ENCODE measurements at places on chromosomes 7 and 10.

- no peak for DNase-seq
Measured at GRCh38 chr10:77455561-77455960, 182.0 kb downstream of the KCNMA1 start.

DNA sequence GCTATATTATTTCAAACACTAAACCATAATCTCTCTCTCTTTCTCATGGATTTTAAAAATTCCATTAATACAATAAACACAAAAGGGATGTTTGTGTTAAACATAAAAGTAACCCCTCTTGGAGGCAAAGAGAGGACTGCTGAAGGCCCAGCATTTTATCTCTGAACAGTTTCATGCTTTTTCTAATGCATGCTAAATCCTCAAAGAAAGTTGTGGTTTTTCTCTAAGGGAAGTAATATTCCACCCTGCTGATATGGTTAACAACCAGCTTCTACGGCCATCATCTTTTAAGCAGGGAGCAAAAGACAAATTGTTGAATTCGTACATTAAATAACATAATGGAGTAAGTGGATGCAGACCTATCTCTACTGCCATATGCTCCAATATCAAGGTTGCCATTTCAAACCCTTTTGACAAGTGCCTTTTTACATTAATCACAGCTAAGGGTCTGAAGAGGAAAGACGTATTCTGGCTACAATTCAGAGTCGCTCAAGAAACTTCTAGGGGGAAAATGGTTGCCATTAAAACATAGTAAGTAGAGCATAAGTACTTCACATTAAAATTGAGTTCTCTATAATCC lies 103.1 kb downstream of the SLC25A13 start:
- DNase-seq = no peak

DNA sequence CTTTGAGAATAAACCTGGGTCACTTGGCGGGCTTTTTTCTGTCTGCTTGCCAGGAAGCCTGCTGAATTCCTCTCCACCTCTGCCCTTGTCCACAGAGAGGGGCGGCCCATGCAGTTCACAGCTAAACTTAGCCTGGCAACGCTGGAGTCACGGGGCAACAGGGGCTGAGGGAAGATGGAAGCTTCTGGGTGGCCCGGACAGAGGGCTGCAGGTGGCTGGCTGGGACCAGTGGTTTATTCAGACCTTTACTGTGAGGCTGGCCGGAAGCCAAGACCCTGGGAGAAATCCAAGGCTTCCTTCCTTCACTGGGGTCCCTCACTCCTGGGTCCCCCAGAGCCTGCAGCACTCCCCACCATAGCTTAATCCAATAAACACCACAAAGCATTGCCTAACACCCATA lies 17.0 kb downstream of the ITPRIP start:
- DNase-seq = no peak

- DNase-seq = no peak
Measured at GRCh38 chr7:130444751-130445407, 4.1 kb upstream of the CEP41 start.

- DNase-seq = peak; percentile 12
Measured at GRCh38 chr10:122648599-122649428, 50.8 kb downstream of the C10orf120 start.

DNA sequence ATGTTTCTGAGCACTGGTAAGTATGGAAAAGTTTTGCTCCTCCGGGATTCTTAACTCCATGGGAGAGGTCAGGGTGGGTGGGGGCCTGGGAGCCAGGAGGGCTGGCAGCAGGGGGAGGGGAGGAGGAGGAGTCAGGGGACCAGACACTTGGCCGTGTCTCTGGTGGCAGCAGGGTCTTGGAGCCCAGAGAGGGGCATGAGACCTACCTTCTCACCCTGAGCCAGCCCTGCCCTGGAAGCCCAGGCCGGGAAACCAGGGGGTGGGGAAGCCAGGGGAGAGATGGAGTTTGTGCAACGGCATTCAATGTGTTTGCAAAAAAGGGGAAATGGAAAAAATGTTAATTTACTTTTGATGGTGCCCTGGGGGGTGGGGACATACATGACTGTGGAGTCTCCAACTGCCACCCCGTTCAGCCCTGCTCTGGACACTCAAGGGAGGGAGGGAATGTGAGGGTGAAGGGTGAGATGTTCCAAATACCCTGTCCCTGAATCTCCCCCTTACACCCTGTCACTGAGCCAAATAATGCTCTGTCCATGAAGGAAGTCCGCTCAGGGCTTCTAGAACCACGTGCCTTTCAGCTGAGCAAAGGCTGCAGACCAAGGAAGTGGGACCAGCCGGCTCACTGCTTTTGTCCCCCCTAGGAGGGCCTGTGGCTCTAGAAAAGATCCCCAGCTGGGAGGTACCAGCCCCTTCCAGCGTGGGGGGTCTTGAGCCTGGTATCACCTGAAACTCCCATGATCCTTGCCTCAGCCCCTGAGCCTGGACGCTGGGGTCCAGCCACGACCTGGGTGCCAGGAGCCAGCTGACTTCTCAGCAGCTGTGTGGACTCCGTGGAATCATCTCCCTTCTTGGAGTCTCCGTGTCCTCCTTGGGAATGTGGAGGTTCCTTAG lies 48.3 kb downstream of the TMEM270 start:
- DNase-seq = no peak

GRCh38 chr7:75993689-75994387 lies 557 bp downstream of the TMEM120A start:
- DNase-seq = peak; percentile 84

GRCh38 chr7:10657201-10657600 lies 316.5 kb upstream of the PHF14 start:
- DNase-seq = no peak

DNA sequence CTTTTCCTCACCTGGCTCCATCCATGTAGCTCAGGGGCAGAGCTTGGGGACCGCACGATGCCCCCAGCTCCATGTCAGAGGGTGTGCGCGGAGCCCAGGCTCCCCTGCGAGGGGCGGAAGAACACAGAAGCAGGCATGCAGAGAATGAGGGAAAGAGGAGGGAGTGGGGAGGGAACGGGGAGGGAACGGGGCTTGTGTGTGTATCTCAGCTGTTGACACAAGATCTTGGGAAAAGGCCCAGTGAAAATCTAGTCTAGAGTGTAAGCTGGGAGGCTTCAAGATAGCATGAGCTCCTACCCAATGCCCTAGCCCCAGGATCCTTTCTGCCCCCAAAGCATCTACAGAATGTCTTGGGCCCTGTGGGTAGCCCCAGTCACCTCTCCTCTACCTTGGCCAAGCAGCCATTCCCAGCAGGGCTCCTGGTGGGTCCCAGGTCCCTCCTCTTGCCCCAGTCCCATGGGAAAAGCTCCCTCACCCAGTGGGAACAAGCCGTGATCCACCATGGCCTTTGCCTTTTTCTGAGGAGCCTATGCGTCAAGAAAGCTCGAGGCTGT lies 25.1 kb upstream of the NDST2 start:
- DNase-seq = peak; percentile 41

DNA sequence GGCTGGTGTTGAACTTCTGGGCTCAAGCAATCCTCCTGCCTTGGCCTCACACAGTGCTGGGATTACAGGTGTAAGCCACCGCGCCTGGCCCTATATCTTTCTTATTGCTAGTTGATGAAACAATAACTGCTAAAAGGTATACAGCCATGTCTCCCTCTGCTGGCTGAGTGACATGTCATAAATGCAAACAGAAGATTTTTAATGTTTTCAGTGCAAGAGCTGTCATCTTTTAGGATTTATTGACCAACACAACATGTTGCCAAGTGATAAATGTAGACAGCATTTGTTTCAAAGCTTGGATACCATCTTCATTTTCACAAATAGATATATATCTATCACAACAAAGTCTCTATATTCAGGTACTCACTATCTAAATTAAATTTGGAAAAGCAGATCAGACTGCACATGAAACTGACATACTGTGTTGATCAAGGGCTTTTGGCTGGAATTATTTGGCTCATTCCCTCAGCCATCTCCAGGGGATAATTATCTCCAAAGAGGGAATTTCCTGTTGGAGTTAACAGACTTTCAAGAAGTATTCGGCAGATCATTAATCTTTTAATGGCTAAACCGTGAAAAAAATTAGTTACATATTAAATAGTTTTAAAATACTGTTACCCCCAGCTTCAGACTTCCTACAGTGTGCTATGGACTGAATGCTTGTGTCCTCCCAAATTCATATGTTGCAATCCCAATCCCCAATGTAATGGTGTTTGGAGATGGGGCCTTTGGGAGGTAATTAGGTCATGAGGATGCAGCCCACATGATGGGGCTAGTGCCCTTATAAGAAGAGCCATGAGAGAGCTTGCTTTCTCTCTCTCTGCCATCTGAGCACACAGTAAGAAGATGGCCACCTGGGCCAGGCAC lies 41.3 kb upstream of the SRPK2 start:
- DNase-seq = peak; percentile 56

DNA sequence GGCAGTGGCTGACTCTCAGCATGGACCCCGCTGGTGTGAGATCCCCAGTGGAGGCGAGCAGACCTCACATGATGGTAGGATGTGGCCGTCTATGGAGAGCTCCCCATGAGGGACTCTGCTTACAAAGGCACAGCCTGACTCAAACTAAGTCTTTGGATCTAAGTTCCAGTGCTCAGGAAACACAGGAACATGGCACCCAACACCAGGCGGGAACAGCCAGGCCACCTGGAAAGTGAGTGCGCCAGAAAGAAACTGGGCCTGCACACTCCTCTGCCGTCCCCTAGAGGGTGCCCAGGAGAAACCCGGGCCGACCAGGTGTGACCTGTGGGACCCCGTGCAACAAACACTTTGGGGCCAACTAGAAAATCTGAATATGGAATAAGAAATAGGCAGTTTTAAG lies 10.0 kb downstream of the PITRM1 start:
- no peak for DNase-seq

- no peak for DNase-seq
Measured at GRCh38 chr7:157521061-157521731, 184.4 kb downstream of the DNAJB6 start.

DNA sequence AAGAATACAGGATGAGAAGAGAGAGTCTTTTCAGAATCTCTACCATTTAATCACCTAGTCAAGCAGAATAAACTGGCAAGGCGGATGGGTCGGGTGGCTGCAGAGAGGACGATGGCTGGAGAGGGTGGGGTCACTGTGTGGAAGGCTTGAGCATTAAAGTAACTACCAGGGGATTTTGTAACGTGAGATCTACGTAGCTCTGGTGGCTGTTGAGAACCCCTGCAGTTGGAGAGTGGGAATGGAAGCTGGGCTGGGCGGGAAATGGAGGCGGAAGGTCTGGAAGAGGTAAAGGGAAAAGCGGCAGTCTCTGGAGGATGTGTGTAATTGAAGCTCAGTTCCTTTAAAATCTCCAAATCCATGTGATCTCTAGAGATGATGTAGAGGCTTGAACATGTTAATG lies 135.0 kb downstream of the GATA3 start:
- no peak for DNase-seq

DNA sequence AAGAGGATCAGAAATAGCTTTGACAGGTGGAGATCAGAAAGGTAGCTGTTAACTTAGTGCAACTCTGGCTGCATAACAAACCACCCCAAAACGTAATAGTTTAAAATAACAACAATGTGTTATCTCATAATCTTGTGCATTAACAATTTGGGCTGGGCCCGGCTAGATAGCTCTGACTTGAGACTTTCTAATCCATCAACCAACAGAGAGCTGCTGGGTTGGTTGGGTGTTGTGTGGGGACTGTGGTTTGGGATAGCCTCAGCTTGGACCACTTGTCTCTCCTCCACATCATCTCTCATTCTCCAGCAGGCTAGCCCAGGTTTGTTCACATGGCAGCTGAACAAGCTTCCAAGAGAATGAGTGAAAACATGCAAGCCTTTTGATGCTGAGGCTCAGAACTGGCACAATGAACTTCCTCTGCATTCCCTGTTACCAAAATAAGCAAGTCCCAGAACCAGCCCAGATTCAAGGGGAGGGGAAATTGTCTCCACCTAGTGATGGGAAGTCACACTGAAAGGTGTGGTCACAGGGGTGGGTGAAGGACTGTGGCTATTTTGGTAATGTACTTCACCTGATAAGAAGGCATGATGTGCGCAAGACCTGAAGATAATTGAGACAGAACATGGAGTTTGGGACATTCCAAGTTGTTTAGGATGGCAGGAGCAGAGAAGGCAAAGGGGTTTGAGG lies 20.4 kb upstream of the ASAH2 start:
- no peak for DNase-seq

- DNase-seq = no peak
Measured at GRCh38 chr7:33061282-33061937, 1.2 kb downstream of the NT5C3A start.

DNA sequence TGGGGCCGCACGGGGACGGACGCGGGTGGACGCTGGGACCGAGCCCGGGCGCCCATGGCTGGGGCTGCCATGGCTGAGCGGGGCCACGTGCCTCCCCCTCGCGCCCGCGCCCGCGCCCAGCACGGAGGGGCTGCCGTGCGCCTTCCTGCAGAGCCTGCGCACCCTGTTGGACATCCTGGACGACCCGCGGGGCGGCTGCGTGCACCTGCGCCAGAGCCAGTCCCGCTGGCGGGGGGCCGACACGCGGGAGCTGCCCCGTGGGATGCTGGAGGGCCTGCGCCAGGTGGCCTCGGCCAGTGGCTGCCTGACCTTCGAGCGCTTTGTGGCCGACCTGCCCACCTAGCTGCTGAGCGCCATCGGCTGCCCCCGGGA lies 72.5 kb upstream of the KCTD7 start:
- no peak for DNase-seq

DNA sequence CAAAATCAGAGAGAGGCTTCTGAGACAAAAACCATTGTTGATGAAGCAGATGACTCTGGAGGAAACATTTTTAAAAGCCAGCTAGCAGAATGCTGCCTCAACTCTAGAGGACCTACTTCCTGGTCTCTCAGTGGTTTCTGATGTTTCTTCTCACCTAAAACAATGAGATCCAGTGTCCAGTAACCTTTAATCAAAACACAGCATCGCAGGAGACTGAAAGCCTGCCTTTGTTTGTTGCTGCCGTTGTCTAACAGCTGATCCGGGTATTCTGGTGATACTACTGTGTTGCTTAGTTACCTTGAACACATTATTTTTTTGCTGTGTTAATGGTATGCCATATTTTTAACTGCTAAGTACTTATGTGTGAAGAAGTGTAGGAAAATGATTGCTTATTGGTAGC lies 70.9 kb downstream of the WIPF3 start:
- no peak for DNase-seq

DNA sequence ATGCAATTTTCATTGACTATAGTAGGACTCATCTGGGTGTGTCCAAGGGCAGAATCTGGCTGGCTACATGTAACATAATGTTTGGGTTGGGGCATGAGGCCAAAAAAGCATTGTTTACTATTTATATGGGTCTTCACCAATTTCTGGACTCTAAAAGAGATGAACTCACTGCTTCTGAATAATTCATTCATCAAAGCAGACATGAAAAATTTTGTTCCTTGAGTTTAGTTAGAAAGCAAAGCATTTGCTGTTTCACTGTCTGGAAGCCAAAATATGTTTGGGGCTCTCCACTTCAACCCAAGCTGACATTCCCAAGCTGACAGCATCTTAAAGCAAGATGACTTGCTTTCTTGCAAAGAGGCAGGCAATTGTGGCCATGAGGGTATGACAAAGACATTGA lies 670.6 kb downstream of the SUGCT start:
- peak; percentile 67 for DNase-seq
